Daoy (cell line): ENCODE measurements at places on chromosomes 11 and 22.

DNA sequence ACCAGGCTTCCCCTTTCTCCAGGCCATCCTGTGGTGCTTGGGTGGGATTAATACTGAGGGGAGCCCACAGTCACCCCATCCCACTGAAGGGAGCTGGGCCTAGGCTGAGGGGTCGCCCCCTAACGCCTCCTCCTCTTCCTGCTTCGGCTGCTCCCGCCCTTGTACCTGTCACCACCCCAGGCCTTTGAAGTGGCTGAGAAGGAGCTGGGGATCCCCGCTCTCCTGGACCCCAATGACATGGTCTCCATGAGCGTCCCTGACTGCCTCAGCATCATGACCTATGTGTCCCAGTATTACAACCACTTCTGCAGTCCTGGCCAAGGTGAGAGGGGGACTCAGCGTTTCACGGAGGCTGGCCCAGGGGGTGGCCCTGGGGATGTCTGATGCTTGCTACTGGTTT, 6.1 kb downstream of the MICALL1 start:
- DNase-seq = no peak

DNA sequence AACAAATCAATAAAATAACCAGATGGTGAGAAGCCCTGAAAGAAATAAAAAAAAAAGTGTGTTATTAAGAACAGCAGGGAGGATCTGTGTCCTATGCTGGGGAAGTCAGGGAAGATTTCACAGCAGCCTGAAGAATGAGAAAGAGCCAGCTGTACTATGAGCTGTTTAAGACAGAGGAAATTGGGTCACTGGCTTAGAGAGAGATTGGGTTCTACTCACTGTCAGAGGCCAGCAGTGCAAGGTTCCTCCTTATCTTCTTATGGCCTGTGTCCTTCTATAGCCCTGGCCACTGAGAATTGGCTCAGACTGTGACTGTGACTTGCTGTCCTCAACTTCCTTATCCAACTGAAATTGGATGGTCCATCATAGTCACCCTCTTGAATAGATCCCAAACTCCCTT, 54.8 kb upstream of the FDX1 start:
- no peak for DNase-seq

GRCh38 chr22:41556561-41556960, 4.2 kb upstream of the CSDC2 start:
- no peak for DNase-seq

GRCh38 chr11:45646275-45646927, 19.0 kb downstream of the CHST1 start:
- no peak for DNase-seq

GRCh38 chr11:119000906-119001305, 3.0 kb downstream of the CENATAC start:
- no peak for DNase-seq
